Stimulated activated CD4-positive, alpha-beta T cell treated with anti-CD3 and anti-CD28 coated beads, Interleukin-2, amount 100 ng/mL, for 24 hours (primary cell): ENCODE measurements at places on chromosomes 13 and 19.
A peak's percentile ranks its signal among the peaks of the same experiment; 100 is the strongest.

DNA sequence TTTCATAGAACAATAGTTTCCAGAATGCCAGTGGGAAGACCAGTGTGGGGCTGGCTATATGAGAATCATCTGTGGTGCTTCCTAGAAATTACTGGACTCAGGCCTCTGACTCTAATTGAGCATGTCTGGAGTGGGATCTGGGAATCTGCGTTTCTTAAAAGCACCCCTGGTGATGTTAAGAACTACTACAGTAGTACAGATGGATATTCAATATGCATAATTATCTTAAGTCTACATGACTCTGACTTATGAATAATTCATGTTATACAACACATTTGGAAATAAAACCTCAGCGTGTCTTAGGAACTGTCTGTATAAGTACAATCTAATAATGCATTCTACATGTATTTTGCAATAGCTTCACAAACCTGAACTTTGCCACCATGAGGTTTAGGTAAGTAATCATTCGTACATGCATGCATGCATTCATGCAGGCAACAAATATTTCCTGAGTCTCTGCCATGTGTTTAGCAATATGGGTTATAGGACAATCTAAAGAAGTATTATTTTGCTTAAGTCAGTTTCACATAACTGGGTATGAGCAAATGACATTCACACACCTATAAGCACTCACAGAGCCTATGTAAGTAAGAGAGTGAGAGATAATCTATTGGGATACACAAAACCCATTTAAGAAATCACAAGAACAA lies 62.0 kb downstream of the EPSTI1 start:
- DNase-seq: no peak

DNA sequence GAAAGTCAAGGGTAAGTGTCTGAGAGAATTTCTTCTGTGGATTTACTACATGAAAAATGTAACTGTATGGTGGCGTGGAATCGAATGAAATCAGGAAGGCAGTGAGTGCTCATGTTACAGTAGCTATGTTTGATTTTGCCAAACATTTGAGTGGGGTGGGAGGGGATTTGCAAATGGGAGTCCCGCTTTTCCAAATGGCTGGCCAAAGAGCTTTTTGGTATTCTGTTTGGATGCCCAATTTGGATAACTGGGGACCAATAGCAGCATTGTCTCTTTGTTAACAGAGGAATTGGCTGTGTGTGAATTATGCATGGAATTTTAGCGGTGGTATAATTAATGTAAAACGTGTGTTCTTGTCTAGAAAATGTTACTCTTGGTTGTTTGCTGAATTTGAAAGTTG lies 17.8 kb downstream of the HNRNPM start:
- DNase-seq: no peak

DNA sequence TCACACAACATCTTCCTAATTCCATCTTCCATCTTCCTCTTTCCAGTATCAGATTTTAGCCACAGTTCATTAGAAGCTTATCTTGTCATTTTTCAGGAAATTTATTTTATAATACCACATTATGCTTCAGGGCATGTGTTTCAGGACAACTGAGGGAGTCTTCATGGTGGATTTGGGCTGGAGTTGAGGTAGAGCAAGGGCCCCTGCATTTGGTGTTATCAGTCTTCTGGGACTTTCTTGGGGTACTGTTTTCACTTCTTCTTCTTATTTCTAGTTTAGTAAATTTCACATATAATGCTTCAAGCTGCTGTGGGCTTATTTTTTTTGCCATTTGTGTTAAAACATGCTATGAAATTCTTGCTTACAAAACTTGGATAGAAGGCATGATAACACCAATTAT lies 188.7 kb downstream of the LHFPL6 start:
- DNase-seq: no peak

GRCh38 chr19:16325161-16325527 lies 518 bp downstream of the KLF2 start:
- peak; percentile 52 for DNase-seq

DNA sequence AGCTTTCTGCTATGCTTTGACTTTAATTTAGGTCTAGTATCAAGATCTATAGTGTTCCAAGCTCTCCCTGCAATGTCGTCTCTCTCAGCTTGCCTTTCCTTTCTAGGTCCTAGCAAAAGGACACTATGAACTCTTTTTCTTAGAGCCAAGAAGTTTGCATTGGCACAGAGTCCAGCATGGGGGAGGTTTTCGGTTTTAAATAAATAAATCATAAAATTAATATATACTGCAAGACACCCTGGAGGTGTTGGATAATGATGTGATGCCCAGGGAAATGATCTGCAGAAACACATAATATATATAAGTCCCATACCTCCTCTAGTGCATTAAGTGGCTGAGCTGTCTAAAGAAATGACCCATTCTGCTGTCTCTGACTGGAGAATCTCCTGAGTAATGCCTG lies 316.4 kb upstream of the MAB21L1 start:
- no peak for DNase-seq

DNA sequence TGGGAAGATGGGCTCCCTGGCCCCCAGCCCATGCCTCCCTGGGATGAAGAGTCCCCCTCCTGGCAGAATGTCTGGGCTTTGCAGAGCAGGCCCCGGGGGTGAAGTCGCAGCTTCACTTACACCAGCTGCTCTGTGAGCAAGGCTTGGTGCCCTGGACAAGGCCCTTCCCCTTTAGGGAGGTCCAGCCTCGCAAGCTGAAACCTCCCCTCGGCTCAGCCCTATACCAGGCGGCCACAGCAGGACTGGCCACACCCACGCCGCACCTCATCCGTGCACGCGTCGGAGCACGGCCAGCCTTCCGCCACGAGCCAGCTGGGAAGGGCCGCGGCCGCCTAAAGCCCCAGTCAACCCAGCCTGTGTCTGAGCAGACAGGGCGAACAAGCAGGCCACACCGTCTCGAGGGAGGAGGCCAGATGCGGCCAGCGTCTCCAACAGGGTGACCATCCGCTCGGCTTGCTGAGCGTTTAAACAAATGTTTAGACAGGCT lies 83.2 kb upstream of the MCF2L start:
- DNase-seq: no peak

- no peak for DNase-seq
Observed at GRCh38 chr19:29422047-29422446, 103.7 kb upstream of the VSTM2B start.

GRCh38 chr13:91572944-91573598 lies 174.7 kb downstream of the GPC5 start:
- no peak for DNase-seq

DNA sequence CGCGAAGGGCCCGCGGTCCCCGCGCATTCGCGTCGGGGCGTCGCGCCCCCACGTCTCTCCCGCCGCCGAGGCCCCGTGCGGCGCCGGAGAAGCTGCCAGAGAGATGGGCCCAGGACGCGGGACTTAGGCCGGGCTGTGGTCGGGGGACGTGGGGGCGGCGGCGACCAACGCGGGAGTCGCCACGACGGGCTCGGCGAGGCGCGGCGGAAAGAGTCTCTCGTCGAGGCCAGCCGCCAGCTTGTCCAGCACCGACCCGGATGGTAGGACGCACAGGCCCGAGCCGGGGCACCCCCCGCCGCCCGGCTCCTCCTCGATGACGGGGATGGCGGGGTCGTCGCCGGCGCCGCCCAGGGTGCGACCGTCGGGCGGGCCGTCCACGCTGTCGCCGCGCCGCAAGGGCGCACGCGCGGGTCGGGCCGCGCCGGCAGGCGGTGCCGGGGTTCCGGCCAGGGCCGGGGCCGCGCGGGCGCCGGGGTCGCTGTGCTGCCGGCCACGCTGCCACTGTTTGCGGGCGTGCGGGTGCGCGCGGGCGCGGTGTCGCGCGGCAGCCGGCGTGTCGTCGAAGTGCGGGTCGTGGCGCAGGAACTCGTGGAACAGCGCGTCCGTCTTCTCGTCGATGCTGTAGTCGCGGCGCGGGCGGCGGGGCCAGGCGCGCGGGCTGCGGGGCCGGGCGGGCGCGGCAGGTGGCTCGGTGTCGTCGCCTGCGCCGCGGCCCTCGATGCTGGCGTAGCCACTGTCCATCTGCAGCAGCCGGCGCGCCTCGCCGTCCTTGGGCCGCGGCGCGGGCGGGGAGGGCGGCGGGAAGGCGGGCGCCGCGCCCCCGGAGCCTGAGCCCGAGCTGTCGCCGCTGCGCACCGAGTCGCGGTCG lies 8.5 kb downstream of the CBARP start:
- no peak for DNase-seq

DNA sequence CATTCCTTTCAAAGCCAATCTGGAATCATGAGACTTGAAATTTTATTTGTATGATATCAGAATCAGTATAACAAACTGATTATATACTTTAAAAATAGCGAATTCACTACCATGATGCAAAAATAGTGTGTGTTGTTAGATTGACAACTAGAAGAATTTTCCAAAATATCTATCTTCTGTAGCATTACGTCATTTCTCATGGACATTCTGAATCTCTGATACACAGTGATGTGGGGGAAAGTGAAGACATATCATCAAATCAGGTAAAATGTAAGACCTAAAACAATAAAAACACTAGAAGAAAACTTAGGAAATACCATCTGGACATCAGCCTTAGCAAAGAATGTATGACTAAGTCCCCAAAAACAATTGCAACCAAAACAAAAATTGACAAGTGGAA lies 1292.0 kb upstream of the PCDH9 start:
- DNase-seq: no peak

GRCh38 chr13:42752731-42753130 lies 28.7 kb upstream of the FAM216B start:
- DNase-seq: no peak

- DNase-seq: no peak
Observed at GRCh38 chr13:98845742-98846141, 93.3 kb upstream of the SLC15A1 start.

DNA sequence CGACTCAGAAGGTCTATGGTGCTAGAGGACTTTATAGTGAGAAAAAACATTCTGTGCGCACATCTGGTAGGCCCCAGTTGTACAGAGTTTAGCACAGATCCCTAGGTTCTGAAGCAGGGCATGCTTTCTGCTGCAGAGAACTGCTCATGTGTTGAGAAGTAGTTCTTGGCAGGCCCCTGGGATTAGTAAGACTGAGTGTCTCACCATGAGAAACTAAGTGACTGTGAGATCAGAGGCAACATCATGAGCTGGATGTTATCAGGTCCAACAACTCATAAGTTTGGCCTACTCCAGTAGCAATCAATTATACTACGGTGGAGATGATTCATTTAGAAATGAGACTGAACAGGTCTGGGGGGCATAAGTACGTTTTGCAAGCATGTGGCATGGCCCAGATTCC lies 507.4 kb upstream of the KLF12 start:
- no peak for DNase-seq

DNA sequence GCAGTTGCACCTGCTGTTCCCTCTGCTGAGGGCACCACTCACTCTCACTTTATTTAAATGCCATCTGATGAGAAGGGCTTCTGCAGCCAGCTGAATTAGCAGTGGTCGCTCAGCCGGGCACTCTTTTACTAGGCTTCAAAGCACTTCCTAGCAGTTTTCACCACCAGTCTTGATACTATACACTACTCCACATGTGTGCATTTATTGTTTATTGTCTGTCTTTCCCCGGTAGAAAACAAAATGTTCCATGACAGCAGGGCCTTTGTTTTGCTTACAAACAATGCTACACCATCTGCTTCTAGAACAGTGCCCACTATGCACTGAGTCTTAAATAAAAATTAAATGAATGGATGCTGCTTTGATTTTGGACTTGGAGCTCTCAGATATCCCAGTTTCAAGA lies 404.9 kb downstream of the FGF14 start:
- DNase-seq: no peak

DNA sequence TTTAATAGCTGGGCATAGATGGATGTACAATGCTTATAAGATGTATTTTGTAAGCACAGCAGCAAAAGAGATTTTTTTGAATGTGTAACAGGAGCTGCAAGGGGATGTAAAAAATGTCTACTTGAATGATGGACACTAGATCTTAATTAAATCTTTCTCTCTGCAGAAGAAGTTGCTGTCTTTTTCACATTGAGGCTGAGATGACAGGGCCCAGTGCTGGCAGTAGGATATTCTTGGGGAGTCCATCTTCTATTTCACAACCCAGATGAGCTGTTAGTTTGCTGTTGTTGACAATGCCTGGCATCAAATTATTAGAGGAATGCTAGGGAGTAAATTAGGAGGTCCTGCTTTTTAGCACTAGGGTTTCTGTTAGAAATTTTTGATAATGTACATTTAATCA lies 698.7 kb downstream of the SLITRK5 start:
- no peak for DNase-seq

- no peak for DNase-seq
Observed at GRCh38 chr13:64066711-64067110, 2651.1 kb upstream of the PCDH20 start.

DNA sequence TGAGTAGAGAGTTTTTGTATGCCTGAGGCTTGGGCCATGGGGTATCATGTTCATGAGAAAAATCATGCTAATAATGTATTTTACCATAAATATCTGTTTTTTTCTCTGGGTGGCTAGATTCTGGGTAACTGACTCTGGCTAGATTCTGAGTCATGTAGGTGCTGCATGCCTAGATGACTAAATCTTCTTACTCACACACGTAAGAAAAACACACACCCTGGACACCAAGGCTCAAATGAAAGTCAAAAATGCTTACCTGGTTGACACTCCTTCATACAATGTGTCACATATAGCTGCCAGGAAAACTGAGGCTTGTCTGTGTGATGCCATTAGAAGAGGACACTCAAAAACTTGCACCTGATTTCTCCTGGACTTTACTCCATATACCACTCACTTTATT lies 597.4 kb upstream of the SLITRK1 start:
- DNase-seq: no peak

- DNase-seq: no peak
Observed at GRCh38 chr13:113061796-113062425, 43.7 kb upstream of the F7 start.

GRCh38 chr13:24134231-24134630 lies 26.3 kb upstream of the SPATA13 start:
- no peak for DNase-seq

DNA sequence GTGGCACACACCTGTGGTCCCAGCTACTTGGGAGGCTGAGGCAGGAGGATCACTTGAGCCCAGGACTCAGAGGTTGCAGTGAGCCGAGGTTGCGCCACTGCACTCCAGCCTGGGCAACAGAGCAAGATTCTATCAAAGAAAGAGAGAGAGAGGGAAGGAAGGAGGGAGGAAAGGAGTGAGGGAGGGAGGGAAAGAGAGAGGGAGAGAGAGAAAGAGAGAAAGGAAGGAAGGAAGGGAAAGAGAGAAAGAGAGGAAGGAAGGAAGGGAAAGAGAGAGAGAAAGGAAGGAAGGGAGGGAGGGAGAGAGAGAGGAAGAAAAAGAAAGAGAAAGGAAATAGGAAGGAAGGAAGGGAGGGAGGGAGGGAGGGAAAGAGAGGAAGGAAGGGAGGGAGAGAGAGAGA lies 12.4 kb downstream of the NRTN start:
- DNase-seq: no peak

GRCh38 chr19:290372-291005 lies 714 bp downstream of the PLPP2 start:
- no peak for DNase-seq

- DNase-seq: no peak
Observed at GRCh38 chr13:105247830-105248229, 1287.6 kb downstream of the EFNB2 start.

GRCh38 chr19:19943848-19944582 lies 43.3 kb downstream of the ZNF93 start:
- no peak for DNase-seq

- no peak for DNase-seq
Observed at GRCh38 chr19:24071078-24071477, 15.9 kb upstream of the ZNF254 start.
